Neural cell (in vitro differentiated cells): ENCODE measurements at places on chromosomes 3 and 15. TPM values are rescaled to one million over a fixed set of nuclear protein-coding genes. Genes with fewer than 3 reads are reported as not detected.

The ATP13A5 gene
- polyA plus RNA-seq: 0.28 TPM in 1 of 2 replicates, not detected in the other

The GNAT1 gene
- polyA plus RNA-seq: not detected in 2 replicates

The SPRED1 gene
- polyA plus RNA-seq: 9.4 and 12.0 TPM in 2 replicates

The CCR3 gene
- polyA plus RNA-seq: not detected in 2 replicates

The ZNF621 gene
- 8.0 and 8.1 TPM in 2 replicates for polyA plus RNA-seq

The SLC28A2 gene
- polyA plus RNA-seq: not detected in 2 replicates

The SUSD5 gene
- polyA plus RNA-seq: 0.70 and 0.74 TPM in 2 replicates

The CALML4 gene
- 0.43 and 0.82 TPM in 2 replicates for polyA plus RNA-seq
